ENCODE measurements at places on chromosomes 12 and 14.

DNA sequence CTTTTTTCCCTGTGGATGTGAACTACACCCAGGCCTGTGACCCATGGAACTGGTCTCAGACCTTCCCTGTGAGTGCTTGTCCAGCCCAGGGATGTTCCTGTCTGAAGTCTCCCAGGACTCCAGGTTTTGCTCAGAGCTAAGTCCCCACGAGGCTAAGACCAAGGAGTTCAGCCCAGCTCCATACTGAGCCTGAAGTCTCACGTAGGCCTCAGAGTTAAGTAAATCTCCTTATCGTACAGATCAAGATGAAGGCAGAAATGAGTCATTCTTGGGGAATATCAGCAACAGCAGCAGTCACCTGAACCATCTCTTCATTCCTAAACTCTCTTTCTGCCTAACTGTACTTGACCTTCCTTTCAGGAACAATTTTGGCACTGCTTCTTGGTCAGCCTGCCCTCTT lies 139.8 kb downstream of the ANO6 start:
- no peak for DNase-seq

DNA sequence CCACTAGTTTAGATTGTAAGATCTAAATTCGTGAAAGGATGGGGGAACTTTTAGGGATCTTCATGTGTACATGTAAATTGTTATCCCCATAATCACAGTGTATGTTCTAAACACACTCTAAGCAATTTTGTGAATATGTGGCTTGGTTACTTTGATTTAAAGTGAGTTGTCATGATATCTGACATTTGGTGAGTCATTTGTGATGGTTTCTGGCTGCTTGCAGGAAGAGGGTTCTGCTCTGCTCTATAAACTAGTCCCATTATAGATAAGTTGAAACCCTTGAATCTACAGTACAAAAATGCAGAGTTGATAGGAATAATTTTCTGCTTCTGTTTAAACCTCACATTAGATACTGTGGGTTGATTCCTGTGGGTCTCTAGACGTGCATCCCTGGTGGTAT lies 14.8 kb downstream of the GUCY2C start:
- no peak for DNase-seq

DNA sequence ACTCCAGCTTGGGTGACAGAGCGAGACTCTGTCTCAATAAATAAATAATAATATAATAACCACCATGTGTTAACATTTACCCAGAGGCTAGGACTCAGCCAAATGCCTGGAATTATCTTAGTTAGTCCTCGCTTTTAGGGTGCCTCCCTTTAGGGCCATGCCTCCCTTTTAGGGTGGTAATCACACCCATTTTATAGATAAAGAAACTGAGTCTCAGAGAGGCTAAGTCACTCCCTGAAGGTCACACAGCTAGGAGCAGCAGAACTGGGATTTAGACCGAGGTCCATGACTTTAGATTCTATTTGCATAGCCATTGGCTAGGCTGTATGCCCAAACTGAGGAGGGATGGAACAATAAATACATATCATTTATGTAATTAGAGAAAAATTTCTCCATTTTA lies 11.4 kb downstream of the TESC start:
- no peak for DNase-seq

GRCh38 chr14:57498035-57498434 lies 4.4 kb upstream of the CCDC198 start:
- no peak for DNase-seq

DNA sequence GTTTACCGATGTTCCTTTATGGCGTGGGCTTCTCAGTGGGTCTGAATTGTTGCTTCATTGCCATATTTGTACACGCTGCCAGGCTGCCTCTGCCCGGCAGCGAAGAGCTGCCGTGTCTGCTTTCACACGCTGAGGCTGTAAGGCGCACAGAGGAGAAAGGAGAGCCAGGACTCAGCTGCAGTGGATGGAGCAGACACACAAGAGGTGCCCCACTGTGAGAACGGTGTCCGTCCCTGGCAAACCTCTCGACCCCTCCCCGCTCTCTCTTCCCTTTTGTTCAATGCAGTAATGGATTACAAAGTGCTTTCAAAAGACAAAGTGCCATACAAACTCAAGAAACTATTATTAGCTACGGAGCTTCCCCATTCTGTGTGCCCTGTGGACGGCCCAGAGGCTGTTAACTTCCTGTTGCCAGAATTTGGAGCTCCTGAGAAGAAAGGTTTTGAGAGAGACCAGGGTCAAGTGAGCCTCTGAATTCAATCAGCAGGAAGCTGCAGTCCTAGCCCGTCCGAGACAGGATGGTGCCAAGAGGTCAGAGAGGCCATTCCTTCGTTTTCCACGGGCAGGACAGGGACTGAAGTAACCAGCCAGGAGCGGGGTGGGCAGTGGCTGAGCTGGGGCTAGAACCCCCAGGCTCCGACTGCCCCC lies 15.8 kb downstream of the CCND2 start:
- no peak for DNase-seq
